NT2/D1 (cell line): ENCODE measurements at places on chromosomes 7 and 10.
A peak's percentile ranks its signal among the peaks of the same experiment; 100 is the strongest.

- DNase-seq = peak; percentile 89
These were observed at the start of gene RINT1 for GRCh38 chr7:105531792-105532671. Gene RINT1, plus strand, starts transcription at chr7:105532201. Its CDS starts 115 bp downstream, at chr7:105532316.

DNA sequence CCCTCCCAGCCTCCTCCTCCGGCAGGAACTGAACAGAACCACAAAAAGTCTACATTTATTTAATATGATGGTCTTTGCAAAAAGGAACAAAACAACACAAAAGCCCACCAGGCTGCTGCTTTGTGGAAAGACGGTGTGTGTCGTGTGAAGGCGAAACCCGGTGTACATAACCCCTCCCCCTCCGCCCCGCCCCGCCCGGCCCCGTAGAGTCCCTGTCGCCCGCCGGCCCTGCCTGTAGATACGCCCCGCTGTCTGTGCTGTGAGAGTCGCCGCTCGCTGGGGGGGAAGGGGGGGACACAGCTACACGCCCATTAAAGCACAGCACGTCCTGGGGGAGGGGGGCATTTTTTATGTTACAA is 83.3 kb downstream of the PAX2 start:
- no peak for DNase-seq

DNA sequence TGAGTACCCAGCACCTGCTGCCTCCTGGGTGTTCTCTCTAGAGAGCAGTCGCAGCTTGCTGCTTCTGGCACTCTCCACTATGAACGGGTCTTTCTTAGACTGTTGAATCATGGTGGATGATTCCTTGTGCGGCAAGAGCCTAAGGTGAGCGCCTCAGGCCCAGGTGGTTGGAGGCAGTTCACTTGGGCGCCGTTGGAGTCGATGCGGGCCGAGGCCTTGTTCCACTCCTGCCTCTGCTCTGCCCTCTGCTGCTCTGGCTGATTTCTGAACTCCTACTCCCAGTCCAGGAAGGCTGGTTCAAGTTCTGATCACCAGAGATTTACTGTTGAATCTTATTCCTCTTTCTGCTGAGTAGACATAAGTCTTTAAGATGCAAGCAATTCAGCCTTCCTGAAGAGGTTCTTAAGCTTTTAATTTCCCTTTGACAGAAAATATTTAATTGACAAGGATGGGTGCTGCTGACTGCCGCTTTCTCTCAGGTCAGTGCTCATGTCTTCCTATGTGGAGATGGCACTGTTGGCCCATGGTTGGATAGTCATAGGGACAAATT is 10.4 kb downstream of the YKT6 start:
- no peak for DNase-seq

DNA sequence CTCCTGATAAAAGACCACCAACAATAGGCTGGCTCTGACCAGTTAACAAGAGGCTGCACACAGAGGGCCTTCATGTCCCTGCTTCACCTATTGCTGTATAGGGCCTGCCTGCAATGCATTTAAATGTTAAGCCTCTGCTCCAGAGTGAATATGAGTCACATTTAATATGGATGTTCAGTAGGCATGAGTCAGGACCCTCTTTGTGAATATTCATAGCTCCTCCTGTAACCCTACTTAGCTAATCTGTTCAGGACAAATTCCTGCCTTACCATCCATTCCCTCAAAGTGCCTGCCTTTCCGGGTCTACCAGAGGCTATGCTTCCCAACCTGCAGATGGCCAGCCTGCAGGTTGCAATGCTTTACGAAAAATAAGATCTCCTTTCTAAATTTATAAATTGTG is 32.5 kb downstream of the ARHGAP22 start:
- DNase-seq = no peak

DNA sequence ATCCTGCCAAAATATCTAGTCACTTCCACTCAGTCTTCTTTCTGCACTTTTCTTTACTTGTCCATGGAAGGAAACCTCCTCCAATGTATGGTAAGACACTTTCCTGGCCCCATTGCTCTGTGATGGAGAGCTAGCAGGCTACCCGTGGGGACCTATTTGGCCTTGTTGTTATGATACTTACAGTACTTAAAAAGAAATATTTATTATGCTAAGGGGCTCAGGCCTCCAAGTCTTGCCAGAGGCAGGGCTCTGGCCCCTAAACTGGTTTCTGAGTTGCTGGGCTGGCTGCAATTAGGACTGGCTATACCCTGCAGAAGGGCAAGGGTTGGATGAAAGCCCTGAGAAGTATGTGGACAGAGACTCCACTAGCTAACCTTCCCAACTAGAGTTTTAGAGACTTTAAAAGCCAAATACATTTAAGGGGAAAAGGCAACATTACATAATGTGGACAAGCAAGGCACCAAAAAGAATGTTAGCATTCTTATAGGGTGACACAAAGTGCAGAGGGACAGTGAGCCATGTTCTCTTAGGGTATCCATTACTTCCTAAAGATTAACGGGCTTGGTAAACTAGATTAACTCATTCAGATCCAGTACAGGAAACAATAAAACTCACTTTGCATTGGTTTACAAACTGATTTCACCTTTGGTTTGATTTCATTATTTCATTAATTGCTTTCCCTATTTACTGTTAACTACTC is 84.9 kb upstream of the INHBA start:
- DNase-seq = no peak

- no peak for DNase-seq
These were observed 284.0 kb downstream of the AUTS2 start for GRCh38 chr7:69882269-69882668.

DNA sequence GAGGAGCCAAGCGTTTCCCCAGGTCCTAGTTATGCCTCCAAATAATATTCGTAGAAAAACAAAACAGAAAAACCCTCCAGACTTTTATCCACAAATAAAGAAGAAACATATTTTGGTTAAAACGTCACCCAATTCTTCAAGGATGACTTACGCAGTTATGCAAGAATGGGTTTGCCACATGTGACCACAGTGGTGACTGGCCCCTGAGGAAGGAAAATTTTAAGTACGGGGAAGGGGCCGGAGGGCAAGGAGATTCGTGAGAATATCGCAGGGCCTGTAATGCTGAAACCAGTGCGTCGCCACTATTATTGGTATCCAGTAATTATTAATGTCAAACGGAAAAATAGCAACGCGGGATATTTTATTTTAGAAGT is 537 bp upstream of the MRPS24 start:
- DNase-seq = no peak
